ENCODE measurements at places on chromosomes 2 and 18.

GRCh38 chr2:69306393-69306821 is 80.6 kb downstream of the GFPT1 start:
- no peak for DNase-seq

- no peak for DNase-seq
These were observed 36.4 kb downstream of the MPHOSPH10 start for GRCh38 chr2:71166812-71167211.

- DNase-seq, result no peak
These were observed 109.0 kb upstream of the GATA6 start for GRCh38 chr18:22060361-22060760.

- DNase-seq, result no peak
These were observed 32.8 kb downstream of the DTNA start for GRCh38 chr18:34742891-34743341.

- no peak for DNase-seq
These were observed 39.1 kb upstream of the GALNT3 start for GRCh38 chr2:165833156-165833555.

GRCh38 chr18:43772907-43773306 is 495.6 kb upstream of the SYT4 start:
- DNase-seq, result no peak

GRCh38 chr2:234839285-234839684 is 112.5 kb upstream of the SH3BP4 start:
- DNase-seq, result no peak

DNA sequence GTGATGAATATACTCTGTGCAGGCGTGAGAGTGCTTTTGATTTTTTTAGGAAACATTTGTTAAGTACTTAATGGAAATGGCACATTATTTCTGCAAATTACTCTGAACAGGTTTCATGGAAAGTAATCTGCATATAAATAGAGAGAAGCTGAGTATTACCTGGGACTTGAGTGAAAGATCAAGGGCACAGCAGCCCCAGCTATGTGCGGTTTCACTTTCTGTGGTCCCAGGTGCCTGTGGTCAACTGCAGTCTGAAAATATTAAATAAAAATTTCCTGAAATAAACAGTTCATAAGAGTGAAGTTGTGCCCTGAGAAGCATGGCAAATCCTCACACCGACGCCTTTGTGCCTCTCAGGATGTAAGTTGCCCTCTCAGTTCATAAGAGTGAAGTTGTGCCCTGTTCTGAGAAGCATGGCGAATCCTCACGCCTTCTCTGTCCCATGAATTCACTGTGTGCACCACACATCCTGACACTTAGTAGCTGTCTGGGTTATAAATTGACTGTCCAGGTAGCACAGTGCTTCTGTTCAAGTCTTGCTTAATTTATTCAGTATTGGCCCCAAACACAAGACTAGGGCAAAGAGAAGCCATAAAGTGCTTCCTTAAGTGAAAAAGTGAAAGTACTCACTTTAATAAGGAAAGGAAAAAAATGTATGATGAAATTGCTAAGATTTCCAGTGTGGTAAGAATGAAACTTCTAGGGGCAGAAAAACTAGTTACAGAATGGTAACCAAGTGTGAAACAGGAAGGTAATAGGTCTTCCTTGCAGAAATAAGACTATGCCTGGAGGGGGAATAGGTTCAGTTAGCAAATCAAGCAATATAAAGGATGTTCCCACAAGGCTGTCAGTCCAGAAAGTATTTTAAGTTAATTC is 4.3 kb upstream of the SNTG2 start:
- DNase-seq, result no peak

DNA sequence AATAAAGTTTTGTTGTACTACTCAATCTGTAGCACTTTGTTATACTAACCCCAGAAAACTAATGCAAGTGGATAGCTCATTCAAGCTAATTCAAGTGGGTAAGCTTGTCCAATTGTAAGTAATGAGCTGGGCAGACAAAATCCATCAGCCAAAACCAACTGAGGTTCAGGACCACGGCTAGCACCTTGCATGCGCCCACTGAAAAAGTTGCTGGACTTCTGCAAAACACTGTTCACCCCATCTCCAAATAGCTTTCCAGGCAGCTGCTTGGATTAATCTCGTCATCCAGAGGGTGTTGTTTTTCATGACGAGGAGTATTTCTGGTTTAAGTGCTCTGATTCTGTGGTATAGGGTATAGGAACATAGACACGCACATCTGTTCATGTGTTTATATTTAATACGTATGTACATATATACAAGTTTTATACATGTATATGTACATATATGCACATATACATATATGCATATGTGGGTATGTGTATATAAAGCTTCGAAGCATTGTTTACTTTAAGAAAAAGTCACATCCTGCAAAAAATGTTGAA is 307.5 kb downstream of the GALR1 start:
- no peak for DNase-seq

GRCh38 chr2:110124038-110124825 is 8.6 kb upstream of the MALL start:
- no peak for DNase-seq

- no peak for DNase-seq
These were observed 28.2 kb upstream of the PRLH start for GRCh38 chr2:237538001-237538720.

DNA sequence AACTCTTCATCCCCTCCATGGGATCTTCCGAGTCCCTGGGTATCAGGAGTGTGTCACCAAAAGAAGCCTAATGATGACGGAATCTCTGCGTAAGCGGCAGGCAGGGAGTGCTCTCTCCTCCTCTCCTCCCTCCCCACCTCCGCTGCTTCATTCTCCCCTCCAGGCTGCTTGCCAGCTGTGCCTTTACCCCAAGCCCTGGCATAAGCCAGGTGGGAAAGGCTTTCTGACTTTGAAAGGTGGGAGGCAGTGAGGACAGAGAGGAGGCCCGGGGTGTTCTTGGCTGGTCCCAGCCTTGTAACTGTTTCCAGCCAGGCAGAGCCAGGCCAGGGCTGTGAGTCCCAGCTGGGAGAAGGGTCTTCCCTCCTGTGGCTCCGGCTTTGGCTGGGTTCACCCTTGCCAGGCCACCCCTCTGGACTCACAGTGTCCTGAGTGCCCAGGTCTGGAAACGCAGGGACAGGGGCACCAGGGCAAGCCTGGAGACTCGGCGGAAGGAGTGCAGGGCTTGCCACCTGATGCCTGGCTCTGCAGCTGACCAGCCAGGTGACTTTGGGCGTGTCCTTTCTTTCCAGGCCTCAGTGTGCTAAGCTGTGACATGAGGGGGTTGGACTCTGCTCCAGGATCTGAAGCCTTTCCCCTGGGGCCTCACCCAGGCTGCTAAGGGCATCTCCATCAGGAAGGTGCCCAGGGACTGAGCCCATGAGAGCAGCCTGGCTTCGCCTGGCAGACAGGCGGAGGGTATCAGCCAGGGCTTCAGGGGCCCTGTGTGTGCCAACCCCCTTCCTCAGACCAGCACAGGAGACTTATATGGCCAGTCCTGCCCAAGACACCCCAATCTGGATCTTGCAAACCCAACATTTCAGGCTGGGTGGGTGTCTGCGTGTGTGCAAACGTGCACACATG is 32.7 kb upstream of the HPCAL1 start:
- no peak for DNase-seq

GRCh38 chr18:44938720-44939665 is 258.3 kb downstream of the SETBP1 start:
- no peak for DNase-seq

DNA sequence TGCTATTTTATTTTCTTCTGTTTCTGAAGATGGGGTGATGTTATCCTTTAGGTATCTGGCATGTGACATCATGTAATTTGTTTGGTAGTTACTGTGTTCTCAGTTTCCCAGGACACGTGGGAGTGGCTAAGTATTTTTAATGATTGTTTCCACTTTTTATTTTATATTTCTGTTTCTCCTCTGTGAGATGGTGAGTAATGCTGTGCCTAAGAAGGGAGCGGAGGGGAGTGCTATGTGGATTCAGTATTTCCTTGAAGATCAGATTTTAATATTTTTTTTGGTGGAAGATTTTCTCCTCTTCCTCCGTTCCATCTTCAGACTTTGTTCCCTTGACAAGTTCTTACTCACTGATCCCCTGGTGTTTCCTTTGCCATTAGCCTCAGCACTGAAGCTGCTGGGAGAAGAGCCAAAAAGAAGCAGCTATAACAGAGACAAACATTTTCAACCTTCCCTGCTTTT is 180.0 kb upstream of the MMADHC start:
- no peak for DNase-seq

GRCh38 chr2:217331523-217332416 is 471.9 kb upstream of the TNP1 start:
- DNase-seq, result no peak

GRCh38 chr18:70234667-70235459 is 29.4 kb upstream of the RTTN start:
- DNase-seq, result no peak
